Stimulated activated CD4-positive, alpha-beta T cell treated with anti-CD3 and anti-CD28 coated beads, Interleukin-15, amount 100 ng/mL, for 24 hours (primary cell): ENCODE measurements at places on chromosomes 2 and 18.
A peak's percentile ranks its signal among the peaks of the same experiment; 100 is the strongest.

DNA sequence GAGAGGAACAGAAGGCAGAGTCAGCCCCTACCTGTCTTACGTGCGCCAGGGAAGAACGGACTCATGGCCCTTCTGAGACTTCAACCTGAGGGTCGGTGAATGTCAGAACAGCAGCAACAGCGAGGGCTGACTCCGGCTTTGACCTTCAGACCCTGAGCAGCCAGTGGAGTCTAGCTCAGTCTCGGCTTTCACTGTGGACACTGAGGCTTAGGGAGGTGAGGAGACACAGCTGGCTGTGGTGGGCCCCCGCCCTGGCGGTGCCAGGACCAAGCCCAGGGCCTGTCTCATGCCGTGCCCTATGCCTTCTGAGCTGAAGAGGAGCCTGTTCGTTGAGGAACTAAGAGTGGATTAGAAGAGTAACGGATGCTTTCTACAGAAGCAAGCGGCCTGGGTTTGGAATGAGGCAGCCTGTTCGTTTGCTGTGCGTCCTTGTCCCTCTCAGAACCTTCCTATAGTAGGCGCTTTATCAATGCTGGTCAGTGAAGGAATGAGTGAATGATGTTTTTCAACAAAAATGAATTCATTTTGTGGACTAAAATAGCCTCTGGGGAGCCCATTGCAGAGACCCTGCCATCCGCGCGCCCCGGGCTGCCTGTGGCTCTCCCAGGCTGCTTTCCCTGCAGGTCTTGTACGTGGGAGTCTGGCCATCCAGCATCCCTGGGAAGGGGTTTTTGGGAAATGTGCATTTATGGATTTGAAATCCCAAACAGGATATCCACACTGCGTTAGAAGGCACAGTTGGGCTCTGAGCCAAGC lies 38.9 kb downstream of the ASB1 start:
- no peak for DNase-seq

DNA sequence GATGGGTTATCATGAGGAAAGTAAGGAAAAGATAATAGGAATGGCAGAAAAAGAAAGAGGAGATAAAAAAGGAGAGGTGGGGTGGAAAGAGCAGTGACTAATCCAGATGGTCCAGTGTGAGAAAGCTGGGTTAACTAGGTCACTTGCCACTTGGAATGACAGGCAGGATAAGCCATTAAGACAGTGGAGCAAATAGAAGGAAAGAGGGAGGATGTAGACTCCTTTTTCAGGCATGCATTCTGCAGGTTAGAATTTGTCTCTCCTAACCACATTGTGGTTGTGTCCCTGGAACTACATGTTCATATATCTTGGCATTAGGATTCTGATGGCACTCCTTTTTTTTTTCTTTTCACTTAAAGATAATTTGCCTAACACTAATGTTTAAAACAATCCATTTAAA lies 13.4 kb upstream of the NEMP2 start:
- DNase-seq = no peak

DNA sequence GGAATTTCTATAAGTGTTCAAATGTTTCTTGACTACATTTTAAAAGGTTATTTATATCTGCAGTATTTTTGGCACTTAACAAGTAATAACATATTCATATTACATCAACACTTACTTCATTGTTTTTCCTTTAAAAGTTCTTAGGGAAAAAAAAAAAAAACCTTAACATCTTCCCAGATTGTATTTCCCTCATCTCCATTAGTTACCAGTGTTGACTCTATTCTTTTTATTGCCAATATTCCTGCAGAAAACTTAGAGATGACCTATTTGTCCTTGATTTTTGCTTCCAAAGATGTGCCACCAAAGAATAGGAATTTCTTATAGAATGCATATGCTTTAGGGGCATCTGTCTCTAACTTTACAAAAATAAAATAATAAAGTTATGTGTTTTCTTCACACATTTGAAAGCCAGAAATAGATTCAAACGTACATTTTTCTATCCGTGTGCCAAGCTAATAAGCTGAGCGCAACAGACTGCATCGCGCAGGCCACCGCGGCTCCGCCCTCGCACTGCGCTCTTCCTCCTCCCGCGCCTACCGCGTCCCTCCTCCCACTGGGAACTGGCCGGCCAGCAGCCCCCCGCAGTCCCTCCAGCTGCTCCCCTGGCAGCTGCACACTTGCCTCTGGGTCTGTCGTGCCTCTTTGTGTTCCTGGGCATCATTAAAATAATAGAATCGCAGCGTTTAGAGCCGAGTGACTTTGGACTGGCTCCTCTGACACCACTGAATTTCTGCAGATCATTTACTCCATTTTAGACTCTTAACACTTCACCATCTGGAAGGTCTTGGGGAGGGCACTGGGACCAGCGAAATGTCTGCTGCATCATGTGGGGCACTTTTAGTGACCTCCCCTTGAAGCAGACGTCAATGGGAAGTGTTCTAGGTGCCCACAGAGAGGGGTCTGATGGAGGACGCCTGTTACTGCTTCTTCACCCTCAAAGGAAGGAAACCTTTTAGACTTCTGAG lies 21.2 kb upstream of the NAB1 start:
- DNase-seq = peak; percentile 49

GRCh38 chr18:35478520-35479435 lies 19.0 kb downstream of the INO80C start:
- peak; percentile 59 for DNase-seq

GRCh38 chr2:20242727-20243377 lies 17.9 kb upstream of the SDC1 start:
- DNase-seq = no peak

DNA sequence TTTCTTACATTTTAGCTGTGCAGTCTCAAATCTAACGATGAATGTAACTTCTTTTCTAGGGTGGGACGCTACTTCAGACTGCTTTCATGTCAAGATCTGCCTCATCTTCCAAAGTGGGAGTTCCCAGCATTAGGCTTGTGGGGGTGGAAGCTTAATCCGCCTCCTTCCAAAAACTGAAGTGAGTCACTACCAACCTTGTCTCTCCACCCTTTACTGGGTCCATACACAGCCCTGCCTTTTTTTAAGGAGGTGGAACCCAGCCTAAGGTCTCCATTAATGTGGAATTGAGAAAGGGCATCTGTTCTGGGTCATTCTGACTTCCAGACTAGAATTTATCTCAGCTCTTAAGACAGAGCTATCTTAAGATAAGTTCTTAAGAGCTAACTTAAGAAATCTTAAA lies 42.0 kb upstream of the NFE2L2 start:
- no peak for DNase-seq

DNA sequence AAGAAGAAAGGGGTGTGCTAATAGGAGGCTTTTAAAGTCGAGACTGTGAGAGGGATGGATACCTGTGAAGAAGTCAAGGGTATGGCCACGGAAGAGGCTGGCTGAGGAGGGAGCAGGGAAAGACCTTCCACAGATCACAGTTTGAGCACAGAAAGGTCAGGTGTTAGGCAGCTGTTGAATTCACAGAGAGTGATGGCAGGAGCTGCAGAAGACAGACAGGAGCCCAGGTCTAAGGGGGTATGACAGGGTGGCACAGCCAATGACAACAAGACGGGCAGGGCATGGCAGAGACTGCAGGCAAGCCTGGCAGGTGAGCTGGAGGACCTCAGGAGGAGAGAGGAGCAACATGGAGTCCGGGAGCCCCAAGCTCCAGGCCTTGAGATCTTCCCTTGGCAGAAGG lies 163.1 kb downstream of the LAMA1 start:
- no peak for DNase-seq

- DNase-seq = no peak
Observed at GRCh38 chr18:35739778-35740177, 158.2 kb downstream of the GALNT1 start.

- no peak for DNase-seq
Observed at GRCh38 chr2:191350826-191351225, 105.6 kb downstream of the MYO1B start.

- DNase-seq = no peak
Observed at GRCh38 chr18:31508781-31509180, 10.8 kb downstream of the DSG2 start.

DNA sequence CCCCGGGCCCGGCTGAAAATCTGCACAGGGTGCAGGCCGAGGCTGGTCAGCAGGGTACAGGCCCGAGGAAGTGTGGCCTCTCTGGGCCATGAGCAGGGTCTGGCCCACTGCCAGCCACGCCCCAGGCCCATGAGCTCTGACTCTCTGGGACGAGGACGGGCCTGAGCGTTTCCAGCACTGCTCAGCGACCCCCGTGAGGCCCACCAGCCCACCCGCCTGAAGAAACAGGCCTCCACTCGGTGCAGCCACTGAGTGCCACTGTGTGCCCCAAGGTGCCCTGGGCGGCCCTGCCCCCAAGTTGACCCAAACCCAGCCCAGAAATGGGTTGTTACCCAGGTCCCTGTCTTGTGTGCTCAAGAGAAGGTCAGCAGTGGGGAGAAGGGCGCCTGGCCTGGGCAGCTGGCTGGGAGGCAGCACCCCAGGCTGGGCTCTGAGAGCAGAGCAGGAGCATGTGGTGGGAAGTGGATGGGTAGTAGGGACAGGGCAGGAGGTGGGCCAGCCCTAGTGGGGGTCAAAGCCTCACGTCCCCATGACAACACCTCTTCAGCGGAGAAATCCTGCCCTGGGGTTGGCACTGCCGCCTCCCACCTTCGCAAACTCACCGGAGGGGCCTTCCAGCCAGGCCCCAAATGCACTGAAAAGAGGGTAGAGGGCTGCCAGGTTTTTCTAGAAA lies 2.1 kb upstream of the SNED1 start:
- no peak for DNase-seq

- DNase-seq = no peak
Observed at GRCh38 chr2:205915130-205915524, 170.8 kb downstream of the INO80D start.

DNA sequence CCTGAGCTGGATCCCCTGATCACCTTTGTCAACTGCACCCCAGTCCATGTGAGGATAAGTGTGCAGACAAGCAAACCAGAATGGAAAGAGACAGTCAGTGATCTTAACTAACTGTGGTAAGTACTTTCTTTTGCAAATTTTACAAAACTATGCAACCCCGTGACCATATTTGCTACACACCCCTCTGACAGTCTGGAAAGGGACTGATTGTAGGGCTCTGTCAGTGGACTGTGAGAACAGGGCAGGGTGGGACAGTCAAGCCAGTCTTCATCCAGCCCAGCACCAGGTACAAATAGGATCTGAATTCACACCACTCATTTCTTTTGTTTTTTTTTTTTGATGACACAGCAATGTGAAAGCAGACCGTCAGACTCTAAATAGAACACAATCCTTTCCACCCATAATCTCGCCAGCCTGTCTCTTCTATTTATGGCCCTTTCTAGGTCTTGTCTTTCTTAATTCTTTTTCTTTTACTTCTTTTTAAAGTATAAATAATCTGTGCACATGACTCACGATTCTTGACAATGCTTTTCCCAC lies 165.6 kb downstream of the ARL6IP6 start:
- no peak for DNase-seq

DNA sequence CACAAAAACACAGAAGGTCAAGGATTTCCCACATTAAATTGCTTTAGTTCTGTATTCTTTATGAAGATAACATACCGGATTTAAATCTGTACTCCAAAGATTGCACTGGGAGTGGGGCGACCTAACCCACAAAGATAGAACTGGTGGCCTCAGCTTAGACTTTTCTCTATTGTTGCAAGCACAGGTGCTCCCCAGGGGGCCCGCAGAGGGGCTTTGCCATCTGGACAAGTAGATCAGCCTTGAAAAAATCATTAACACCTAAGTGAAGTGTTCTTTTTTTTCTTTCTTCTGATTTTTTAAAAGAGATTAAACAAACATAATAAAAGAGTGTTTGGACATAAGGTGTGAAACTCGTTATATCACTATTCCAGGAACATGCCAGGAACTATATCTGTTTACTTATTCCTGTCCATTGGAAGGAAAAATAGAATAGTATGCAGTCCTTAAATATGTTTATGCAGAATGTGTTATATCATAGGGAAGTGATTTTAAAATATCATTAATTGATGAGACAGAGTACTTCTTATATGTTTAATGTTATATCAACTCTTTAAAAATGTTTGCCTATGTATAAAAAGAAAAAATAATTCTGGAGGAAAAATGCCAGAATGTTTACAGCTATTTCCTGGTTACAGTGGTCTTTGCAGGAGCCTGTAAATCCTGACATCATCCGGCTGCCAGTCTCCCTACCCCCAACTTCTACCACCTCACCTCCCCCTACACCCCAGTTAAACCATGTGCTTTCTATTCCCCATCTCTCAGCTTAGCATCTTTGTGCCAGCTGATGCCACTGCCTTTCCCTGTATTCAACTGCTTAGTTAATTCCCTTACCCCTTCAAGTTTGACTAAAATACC lies 679.2 kb downstream of the CNTNAP5 start:
- no peak for DNase-seq

DNA sequence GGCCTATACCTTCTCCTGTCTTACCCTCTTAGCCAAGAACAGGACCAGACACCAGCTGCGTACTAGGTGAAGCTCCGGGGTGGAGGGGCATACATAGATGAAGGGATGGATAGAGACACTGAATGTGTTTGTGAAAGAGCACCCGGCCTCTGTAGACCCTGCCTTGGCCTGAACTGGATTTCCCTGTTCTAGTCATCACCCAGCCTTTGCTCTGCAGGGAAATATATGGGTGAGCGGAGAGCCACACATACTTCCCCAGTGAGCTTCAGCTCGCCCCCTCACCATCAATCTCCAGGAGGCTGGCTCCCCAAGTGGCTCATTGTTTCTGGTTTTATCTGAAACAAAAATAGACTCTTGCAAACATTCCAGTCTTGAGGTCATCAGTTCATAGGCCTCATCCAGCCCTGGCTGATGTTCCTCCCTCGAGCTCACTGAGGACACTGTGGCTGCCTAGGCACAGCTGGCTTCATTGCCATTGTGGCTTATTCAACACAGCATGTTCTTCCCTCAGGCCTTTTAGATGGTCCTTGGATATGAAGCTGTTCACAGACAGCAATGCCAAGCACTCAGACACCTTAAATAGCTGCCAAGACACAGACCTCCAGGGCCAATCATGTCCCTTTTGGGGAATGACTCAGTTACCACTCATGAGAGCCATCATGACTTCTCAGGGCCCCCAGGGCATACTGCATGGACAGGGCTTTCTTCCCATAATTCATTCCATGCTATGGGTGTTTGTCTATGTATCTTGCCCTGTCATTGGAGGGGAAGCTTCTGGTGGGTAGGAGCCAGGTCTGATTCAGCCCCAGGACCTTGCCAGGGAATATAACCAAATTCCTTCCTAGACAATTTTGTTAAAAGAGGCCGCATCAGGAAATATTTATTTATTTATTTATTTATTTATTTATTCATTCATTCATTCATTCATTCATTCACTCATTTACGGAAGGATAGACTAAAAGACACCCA lies 82.4 kb downstream of the TTC32 start:
- DNase-seq = no peak

GRCh38 chr2:204611764-204612163 lies 66.5 kb downstream of the PARD3B start:
- DNase-seq = no peak

DNA sequence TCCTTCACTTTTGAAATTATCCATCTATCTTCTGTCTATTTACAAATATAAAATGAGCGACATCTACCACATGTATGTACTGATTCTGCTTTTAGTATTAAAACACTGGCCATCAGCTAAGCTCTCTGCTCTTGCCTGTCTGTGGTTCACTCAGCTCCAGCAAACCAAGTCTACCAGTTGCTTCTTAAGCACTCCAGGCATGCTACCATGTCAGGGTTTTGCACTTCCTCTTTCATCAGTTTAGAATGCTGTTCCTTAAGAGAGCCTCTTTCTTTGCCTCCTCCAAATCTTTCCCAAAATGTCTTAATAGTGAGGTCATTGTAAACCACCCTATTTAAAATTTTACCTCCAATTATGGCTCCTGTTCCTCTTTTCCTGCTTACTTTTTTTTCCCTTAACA lies 59.5 kb downstream of the SCN3A start:
- DNase-seq = no peak

GRCh38 chr2:28452534-28453081 lies 43.3 kb upstream of the PLB1 start:
- DNase-seq = peak; percentile 89
